Stimulated activated CD4-positive, alpha-beta T cell treated with anti-CD3 and anti-CD28 coated beads, Interleukin-15, amount 100 ng/mL, for 1 hour (primary cell): ENCODE measurements at places on chromosomes 12 and 14.

- DNase-seq, result no peak
These were observed 327.3 kb downstream of the ADGRD1 start for GRCh38 chr12:131281016-131281415.

DNA sequence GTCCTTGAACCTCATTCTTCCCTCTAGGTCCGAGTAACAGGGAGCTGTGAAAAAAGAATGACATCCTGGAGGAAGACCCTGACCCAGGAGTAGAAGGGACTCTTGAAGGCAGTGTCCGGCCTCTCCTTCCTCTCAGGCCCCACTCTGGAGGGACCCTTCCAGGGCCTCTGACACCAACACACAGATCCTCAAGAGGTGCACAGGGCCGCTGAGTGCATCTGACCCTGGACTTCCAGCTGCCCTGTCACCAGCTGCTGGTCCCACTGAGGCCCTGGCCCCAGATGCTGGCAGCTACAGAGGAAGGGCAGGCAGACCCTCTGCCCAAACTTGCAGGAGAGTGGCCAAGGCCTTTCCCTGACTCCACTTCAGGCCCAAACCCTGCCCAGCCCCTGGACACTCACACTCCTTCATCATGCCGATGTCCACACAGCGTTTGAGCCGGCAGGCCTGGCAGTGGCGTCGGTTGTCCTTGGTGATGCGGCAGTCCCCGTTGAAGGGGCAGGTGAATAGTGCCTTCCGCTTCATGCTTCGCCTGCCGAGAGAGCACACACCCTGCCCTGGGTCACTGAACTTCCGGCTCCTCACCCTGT is 40.1 kb downstream of the VDR start:
- DNase-seq, result no peak

GRCh38 chr14:100332797-100333196 is 9.7 kb downstream of the SLC25A47 start:
- no peak for DNase-seq

DNA sequence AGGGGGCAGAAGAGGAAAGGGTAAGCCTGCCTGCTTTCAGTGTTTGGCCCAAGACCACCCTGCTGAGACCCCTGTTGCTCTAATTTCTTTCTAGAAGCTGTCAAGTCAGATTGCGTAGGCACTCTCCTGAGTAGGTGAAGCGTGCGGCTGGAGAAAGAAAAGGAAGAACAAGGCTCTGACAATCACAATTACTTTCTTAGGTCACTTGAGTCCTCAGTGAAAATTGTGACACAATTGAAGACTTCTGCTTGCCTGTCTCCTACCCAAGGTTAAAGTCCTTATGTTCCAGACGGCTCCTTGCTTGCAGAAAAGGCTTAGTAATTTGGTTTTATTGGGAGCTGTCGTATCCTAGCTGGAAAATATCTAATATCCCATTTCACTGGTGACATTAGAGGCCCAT is 721 bp upstream of the CTSG start:
- no peak for DNase-seq

GRCh38 chr14:64676410-64677008 is 27.7 kb upstream of the PLEKHG3 start:
- no peak for DNase-seq

- no peak for DNase-seq
These were observed 121.7 kb upstream of the CNOT2 start for GRCh38 chr12:70121562-70121961.

DNA sequence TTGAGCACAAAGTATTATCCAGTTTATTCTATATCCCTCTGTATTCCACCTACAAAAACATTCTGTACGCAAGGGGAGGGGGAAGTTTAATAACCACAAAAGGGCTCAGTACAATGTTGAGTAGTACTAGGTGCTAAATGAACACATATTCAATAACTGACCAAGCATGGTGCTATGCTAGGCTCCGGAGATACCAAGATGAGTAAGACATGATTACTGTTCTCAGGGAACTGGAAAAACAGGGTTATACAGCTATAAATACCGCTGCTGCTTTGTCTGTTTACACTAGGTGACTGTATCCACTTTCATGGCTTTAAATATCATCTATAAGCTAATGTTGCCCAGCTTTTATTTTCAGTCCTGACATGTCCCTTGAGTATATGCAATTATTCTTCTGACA is 135.8 kb downstream of the INSM2 start:
- no peak for DNase-seq

DNA sequence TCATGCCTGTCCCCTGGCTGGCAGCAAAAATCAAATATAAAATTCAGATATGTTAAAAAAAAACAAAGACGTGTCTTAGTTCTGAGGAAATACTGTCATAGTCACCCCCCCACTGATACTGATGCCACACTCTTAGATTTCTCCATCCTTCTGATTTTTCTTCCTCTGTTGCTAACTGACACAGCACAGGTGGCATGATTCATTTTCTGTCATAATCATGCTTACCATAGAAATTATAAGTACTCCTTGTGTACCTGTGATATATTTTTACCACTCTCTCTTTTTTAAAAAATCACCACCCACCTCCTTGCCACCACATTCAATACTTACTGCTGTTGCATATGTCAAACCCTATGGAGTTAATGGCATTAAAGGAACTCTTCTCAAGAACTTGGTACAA is 209.2 kb downstream of the PPM1H start:
- no peak for DNase-seq

- DNase-seq, result no peak
These were observed 1.8 kb downstream of the MYH6 start for GRCh38 chr14:23406244-23406643.

DNA sequence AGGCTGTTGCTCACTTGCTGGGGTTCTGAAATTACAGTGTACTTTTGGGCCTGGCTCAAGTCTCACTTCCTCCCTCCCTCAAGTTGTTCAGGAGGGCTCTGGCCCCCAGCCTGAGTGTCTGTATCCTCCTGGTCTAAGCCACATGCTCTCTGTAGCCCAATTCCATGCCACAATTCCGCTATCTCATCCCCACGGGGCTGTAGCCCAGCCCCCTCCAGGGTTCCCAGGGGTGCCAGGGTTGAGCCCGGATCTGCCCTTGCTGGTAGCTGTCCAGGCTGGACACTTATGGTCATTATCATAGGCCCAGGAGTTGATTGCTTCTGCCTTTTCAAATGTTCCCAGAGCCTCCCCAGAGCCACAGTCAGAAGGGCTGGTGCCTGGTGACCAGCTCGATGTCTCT is 65.3 kb downstream of the PRIMA1 start:
- DNase-seq, result no peak

GRCh38 chr12:45368841-45369489 is 153.1 kb downstream of the ANO6 start:
- no peak for DNase-seq

- DNase-seq, result no peak
These were observed 132.6 kb downstream of the IGF1 start for GRCh38 chr12:102347811-102348210.

DNA sequence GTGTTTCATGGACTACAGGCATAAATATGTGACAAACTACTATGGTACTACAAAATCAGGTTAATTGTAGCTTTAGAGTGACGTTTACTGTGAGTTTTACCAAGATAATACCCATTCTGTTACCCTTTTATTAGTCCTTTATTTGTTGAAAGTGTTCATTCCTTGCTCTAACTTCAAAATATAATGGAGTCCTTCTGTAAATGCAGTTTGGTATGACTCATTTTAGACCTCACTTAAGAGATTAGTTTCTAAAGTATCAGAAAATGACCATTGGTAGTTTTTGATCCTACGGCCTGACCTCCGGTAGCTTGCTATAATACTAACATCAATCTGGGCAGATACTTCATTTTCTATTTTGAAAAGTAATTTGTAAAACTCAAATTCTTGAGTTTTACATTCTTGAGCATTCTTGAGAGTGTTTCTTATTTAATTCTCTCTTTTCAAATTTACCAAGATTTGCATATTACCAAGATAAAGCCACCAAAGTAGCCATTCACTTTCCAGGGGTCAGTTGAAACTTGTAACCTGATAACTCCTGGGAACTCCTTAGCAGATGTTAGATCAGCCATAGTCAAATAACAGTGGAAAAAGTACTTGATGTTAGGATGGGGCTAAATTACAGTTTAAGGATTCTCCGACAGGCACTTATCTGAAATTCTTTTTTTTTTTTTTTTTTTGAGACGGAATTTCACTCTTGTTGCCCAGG is 4.2 kb downstream of the HSPA2 start:
- no peak for DNase-seq

GRCh38 chr12:112602150-112602549 is 183.4 kb downstream of the PTPN11 start:
- DNase-seq, result no peak

DNA sequence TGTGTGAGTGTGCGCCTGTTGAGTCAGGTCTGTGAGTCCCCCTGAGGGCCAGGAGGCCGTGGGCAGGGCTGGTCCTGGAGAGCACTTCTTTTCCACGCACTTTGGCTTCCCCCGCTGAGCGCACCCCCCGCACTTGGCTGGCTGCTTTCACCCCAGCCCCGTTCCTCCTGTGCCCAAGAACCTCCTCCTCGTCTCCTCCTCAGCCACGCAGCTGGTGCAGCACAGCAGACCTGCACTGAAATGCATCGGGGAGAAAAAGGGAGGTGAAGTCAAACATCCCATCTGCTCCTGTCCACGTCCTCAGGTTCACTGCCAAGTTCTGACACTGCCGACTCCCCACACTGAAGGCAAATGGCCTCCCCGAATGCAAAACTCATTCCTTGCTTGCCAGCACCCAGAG is 362.7 kb upstream of the SFSWAP start:
- no peak for DNase-seq

- DNase-seq, result no peak
These were observed 288.2 kb upstream of the TMPO start for GRCh38 chr12:98227162-98227561.

DNA sequence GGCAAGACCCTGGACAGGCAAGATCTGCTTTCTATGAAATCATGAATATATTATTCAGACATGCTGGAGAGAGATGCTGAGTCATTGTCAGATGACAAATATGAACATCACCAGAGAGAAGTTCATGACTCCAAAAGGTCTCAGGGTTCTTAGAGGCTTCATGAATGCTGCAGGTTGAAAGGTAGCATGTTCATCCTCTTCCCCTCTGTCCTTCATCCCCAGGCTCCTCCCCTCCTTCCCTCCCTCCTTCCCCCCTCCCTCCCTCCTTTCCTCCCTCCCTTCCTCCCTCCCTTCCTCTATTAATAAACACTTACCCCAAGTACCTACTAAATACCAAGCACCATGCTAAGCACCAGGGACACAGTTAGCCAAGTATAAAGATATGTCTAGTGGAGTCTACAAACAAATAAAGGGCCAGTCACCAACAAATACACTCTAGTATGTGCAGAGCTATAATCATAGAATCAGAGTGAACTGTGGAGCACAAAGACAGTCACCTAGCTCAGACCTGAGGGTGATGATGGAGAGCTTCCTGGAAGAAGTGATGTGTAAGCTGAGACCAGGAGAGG is 46.2 kb downstream of the RPH3A start:
- no peak for DNase-seq

GRCh38 chr12:34244608-34245007 is 222.3 kb downstream of the ALG10 start:
- DNase-seq, result no peak

DNA sequence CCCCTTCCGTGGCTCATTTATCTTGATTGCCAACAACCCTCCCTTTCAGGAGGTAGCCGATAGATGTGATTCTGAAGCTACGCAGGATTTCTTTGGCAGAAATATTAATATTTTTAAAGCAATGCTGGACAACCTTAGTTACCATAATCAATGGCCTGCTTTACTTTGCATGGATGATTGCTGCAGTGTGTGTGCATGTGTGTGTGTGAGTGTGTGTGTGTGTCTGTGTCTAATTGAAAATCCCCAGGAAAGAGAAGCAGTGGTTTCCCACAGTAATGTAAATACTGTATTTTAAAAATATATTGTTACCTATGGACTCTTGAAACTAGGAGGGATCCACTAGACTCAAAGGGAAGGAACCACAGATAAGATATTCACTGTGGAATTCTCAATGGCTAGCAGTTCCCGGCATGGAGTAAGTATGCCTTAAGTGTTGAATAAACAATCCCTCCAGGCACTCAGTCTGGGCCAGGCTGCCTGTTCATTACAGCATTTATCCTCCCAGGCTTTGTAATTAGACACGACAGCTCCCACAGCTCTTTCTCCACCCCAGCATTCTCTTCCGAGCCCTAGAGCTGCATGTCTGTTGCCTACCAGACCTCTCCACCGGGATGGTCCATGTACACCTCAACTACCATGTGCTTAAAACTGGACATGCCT is 22.5 kb upstream of the C14orf132 start:
- no peak for DNase-seq

DNA sequence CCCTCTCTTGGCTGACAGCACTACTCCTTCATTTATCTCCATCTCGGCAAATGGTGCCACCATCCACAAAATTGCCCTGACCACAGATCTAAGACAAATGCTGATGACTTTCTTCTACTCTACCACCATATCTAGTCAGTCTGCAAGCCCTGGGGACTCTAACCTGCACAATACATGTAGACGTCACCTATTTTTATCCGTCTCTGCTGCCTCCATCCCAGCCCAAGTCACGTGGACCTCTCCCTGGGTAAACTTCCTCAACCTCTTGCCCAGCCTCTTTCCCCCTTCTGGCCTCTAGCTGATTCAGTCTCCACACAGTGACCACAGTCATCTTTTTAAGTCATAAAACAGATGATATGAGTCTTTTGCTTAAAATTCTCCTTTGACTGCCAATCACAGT is 1203.0 kb downstream of the AACS start:
- DNase-seq, result no peak
